Common myeloid progenitor, CD34-positive (primary cell): ENCODE measurements at places on chromosomes 11 and 22.

- DNase-seq, result no peak
Observed at GRCh38 chr11:132971351-132971750, 561.0 kb downstream of the OPCML start.

GRCh38 chr22:25388415-25388814 is 169.0 kb downstream of the CRYBB2 start:
- no peak for DNase-seq

- DNase-seq, result peak; percentile 4
Observed at GRCh38 chr11:2541881-2542361, 97.1 kb downstream of the KCNQ1 start.

DNA sequence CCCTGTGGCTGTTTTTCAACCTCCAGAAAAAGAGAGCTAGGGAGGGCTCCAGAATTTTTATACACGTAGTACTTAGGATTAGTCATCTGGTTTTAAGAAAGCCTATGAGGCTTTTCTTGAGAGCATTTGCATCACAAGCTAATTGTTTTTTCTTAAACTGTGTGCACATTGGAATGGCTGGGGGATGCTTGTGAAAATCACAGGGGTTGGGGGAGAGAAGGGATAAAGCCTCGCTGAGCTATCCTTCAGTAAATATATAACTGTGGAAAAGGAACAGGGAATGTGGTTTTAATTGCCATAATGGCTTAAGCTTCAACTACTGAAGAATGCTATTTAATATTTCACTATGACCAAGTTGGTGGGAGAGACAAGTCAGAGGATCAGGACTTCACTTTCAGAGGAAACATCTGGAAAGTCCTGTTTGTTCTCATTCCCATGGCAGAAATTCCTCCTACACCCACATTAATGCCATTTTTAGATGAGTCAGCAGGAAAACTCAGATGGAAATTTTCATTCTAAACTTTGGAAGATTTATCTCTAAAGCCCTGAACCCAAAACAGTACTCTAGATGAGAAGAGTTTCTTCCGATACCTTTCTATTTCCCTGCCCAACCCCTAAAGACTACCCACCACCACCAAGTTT is 591.3 kb downstream of the LRRC4C start:
- DNase-seq, result no peak

DNA sequence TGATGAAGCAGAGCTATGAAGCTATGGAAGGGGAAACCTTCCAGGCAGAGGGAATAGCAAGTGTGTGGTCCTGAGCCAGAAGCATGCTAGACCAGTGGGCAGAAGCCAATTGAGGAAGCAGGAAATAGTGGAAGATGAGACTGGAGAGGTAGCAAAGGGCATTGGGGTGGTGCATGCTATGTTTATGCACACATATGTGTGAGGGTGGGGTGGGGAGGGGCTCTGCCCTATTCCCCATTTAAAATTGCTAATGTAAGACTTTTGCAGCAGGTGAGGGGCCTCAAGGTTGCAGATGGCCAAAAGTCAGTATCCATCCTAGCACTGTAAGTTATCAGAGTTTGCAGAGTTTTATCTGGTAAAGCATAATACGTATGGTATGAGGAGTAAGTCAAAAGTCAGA is 626.6 kb upstream of the KIRREL3 start:
- DNase-seq, result no peak

DNA sequence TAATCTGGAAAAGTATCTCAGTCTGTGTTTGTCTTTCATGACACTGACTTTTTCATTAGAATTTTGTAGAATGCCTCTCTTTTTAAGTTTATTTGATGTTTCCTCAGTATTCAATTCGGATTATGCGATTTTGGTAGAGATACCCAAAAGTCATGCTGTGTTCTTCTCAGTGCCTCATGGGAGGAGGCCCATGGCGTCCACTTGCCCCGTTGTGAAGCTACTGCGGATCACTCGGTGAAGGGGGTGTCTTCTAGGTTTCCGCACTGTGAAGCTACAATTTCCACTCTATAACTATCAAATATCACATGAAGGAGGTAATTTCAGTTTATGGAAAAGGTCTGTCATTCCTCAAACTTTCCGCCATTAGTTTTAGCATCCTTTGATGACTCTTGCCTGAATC is 794.0 kb downstream of the TBC1D22A start:
- no peak for DNase-seq

GRCh38 chr11:120786206-120786735 is 237.6 kb upstream of the TBCEL start:
- no peak for DNase-seq
